Activated T-helper 1 cell treated with Interleukin-2 at 50 U/mL for 16 hours (primary cell): ENCODE measurements at places on chromosomes 2 and 18.

- DNase-seq, result no peak
Measured at GRCh38 chr2:228700638-228701037, 519.2 kb upstream of the SPHKAP start.

DNA sequence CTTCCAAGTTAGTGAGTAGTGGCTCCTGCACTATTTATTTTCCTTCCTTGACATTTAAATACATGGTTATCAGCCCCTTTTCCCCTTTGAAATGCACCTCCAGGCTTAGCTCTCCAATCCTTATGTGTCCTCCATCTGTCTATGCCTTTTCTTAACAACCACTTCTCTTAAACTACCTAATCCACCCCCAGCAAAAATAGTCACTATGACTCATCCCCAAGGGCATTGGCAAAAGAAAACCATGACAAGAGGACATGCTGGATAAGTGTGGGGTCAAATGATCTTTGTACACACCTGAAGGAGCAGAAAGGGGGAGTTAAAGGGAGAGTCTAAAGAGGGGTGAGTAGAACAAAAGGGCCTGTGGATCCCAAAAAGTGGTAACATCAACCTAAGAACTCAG is 127.2 kb downstream of the ANKRD44 start:
- no peak for DNase-seq

DNA sequence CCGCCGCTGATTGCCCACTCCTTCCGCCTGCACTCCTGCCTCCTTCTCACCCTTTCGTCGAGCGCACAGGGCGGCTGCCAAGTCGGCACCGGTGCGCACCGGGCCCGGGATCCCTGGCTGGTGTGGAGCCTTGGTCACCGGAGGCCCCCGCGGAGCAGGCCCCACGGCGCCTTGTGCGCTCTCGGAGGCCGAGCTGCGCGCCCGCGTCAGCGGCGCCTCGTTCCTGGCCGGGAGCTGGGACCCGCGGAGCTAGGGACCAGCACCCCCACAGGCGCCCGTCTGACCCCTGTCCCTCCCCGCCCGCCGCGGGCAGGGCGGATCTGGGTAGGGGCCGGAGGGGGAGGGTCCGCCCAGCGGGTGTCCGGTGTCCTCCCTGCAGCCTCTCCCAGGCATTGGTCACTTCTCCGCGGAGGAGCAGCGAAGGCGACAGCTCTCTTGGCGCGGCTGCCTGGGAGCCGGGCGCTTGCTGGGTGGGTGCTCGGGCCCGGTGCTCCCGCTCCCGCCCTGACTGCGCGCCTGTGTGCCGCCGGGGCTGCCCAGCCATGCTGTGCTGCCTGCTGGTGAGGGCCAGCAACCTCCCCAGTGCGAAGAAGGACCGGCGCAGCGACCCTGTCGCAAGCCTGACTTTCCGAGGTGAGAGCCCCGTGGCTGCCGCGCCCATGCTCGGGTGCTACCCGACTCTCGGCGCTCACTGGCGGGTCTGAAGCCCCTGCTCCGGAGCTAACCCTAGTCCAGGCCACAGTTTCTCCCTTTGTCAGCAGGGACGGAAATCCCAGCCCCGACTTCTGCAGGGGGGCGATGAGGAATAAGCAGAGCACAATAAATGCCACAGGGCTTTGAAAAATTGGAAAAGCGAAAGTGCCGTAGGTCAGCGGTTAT is 13.2 kb downstream of the DYSF start:
- no peak for DNase-seq

- DNase-seq, result no peak
Measured at GRCh38 chr2:85840091-85840490, 48.7 kb downstream of the ST3GAL5 start.

GRCh38 chr2:160581035-160581434 is 87.4 kb upstream of the RBMS1 start:
- no peak for DNase-seq

GRCh38 chr2:109525836-109526235 is 87.9 kb downstream of the SEPTIN10 start:
- DNase-seq, result no peak

DNA sequence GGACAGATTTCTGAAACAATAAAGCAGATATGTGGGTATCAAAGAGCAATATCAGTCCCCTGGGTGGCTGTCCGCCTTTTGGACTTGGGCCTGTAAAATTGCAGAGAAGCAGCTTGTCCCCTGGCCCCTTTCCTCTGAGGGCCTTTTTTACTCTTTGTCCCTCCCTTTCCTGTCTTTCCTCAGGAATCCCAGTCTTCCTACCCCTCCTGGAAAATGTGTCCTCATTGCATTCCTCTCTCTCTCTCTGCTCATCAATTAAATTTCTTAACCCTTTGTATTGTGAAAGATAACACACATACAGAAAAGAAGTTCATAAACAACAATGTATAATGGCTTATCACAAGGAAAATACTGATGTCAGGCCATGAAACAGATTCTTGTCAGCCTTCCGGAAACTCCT is 3.0 kb upstream of the GRB14 start:
- DNase-seq, result no peak

DNA sequence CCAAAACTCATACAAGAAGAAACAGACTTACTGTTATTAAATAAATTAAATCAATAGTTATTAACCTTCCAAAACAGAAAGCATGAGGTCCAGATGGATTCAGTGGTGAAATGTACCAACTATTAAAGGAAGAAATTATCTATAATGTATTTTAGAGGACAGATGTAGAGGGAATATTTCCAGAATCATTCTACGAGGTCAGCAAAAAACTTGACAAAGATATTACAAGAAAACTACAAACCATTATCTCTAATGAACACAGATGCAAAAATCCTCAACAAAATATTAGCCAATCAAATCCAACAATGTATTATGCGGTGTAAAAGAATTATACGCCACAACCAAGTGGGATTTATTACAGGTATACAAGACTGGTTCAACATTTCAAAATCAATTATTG is 63.7 kb downstream of the ROCK2 start:
- no peak for DNase-seq

- peak; percentile 29 for DNase-seq
Measured at GRCh38 chr2:71157124-71157793, 26.8 kb downstream of the MPHOSPH10 start.

DNA sequence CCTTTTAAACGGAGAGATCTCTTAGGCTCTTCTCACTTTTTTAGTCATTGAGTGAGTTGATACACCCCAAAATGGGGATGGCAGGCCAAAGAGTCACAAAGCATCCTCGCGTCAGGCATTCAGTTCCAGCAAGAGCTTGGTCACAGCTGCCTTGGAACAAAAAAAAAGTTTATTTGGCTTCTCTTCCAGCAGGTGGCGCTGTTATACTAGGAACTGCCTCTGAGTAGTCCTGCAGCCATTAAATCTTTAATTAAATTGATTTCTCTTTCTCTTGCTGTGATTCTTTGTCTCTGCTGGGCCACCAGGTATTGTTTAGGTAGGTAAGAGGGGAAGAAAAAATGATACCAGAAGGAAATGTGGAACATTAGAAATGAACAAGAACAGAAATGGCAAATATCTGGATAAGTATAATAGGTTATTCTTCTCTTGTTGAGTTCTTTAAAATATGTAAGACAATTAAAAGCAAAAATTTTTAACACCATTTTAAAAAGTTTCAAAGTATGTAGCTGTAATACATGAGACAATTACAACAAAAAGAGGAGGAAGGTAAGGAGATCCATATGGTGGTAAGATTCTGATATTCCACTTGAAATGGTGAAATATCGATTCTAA is 175.1 kb downstream of the GALNT1 start:
- DNase-seq, result no peak

GRCh38 chr2:175036582-175037018 is 31.4 kb upstream of the CHN1 start:
- no peak for DNase-seq

GRCh38 chr2:23772684-23773083 is 154.2 kb downstream of the ATAD2B start:
- no peak for DNase-seq

- no peak for DNase-seq
Measured at GRCh38 chr18:34281290-34281689, 56.6 kb upstream of the NOL4 start.

GRCh38 chr2:112198780-112199179 is 56.1 kb downstream of the ZC3H8 start:
- DNase-seq, result no peak

DNA sequence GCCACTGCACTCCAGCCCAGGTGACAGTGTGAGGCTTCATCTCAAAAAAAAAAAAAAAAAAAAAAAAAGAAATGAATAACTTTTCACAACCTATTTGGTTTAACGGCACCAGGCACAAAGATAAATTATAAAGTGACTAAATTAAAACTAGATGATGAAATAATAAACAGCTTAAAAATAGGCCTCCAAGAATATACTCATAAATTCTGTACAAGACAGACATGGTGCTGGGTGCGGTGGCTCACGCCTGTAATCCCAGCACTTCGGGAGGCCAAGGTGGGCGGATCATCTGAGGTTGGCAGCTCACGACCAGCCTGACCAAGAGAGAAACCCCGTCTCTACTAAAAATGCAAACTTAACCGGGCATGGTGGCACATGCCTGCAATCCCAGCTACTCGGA is 19.7 kb downstream of the USP34 start:
- no peak for DNase-seq

DNA sequence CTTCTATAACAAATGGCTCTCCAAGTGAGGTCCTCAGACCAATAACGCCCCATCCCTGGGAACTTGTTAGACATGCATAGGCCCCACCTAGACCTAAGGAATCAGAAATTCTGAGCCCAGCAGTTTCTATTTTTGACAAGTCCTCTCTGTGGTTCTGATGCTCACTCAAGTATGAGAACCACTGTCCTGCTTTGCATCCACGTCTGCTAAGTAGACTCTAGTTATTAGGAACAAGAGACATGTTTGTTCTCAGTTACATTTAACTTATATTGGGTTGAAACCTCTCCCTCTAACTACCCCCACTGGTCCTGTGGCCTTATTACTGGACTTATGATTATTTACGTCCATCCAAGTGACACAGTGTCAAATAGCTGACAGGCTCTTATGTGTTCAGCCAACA is 70.3 kb downstream of the TMEM17 start:
- DNase-seq, result no peak

GRCh38 chr2:168643979-168644378 is 158.5 kb upstream of the NOSTRIN start:
- DNase-seq, result no peak

DNA sequence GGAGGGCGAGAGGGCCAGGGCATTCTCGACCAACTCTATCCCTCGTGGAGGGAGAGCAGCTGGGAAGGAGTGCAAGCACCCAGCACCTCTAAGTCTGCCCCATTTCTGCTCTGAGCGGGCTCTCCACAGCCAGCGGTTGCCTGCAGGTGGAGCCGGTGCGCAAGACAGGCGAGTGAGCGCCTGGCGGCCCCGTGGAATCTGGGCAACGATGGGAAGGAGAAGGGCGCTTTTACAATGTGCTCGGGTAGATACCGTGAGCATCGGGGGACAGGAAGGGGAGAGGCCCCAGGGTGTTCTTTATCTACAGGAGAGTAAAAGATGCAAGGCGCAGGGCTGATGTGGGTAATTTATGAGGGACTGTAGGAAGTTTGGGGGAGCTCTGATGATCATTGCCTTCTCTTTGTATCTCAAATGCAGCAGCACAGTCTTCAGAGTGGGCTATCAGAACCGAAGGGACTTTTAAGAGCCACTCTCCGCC is 867 bp upstream of the TTL start:
- peak; percentile 69 for DNase-seq

GRCh38 chr2:111652038-111652437 is 232.0 kb downstream of the ANAPC1 start:
- DNase-seq, result no peak

GRCh38 chr18:74290794-74291471 is 830 bp downstream of the CYB5A start:
- peak; percentile 7 for DNase-seq

DNA sequence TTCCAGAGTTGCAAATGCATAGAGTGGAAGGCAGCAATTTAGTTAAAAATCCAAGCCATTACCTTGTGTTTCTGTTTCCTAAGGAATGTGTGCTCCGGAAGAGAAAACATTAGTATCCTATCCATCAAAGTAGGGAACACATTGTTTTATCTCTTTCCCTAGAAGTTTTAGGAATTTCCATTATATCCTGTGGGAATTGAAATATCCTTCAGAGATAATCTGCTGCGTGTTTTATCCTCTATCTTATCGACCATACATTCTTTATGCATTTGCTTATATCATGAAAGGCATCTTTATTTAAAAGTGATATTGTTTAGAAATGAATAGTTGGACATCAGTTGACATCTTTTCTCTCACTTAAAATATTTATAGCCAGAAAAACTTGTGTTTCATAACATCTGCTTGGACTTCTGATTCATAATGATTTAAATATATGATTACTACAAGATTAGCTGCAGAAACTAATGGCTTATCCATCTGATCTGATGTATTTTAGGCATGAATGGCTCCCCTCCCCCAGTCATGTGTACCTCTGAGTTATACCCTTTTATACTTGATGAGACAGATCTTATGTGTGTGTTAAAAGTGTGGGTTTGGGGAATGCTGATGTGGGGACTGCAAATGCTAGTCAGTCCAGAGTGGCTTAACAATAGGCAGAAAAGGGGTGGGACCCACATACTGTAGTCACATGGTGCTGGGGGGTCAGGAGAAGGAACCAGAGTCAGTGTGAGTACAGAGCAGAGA is 136.2 kb upstream of the ARHGAP28 start:
- DNase-seq, result no peak

GRCh38 chr2:210540471-210540870 is 15.9 kb upstream of the CPS1 start:
- no peak for DNase-seq

GRCh38 chr18:75255094-75255493 is 44.5 kb downstream of the TSHZ1 start:
- no peak for DNase-seq

DNA sequence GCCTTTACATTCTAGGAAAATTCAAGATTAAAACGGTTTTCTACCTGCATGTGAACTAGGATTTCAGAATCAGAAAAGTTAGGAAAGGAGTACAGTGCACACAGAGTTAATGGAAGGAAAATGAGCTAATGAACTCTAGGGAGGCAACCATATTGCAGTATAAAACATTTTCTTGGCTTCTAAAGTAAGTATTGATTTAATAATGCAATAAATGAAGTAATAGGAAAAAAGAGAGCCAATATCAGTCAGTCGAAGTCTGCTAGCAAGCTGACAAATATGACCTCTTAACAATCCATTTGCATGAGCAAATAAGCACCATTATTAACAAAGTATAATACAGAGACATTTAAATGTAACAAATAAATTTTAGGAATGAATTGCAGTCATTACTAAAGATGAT is 80.2 kb upstream of the COL3A1 start:
- no peak for DNase-seq

- no peak for DNase-seq
Measured at GRCh38 chr2:239223310-239224198, 177.3 kb downstream of the HDAC4 start.

DNA sequence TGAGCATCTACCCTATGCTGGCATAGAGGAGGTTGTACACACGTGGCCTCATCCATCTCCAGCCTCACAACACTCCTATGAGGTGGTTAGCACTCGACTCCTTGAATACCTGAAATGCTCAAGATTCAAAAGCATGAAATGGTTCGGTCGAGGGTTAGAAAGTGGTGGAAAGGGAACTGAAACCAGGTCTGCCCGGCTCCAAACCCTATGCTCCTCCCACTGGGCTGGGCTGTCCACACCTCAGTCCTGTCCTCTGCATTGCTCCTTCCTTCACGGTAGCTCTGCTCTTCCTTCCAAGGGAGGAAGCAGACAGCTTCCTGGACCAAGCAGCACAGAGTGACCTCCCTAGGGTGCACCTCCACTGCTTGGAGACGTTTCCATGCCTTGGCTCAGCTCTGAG is 565.2 kb upstream of the ID2 start:
- DNase-seq, result no peak

- no peak for DNase-seq
Measured at GRCh38 chr2:72034353-72035095, 113.1 kb downstream of the CYP26B1 start.

GRCh38 chr18:31686572-31686971 is 2.2 kb upstream of the B4GALT6 start:
- DNase-seq, result no peak
